ENCODE measurements at places on chromosomes 4 and X. TPM values are rescaled to one million over a fixed set of nuclear protein-coding genes. Genes with fewer than 3 reads are reported as not detected.

GRCh38 chr4:11805842-11806241 lies 377.1 kb upstream of the HS3ST1 start:
- H3K36me3 ChIP-seq = no peaks in the 10 kb centered on the region
- H3K4me3 ChIP-seq = no peak overlapping the region
- no peaks in the 10 kb centered on the region for H3K4me1 ChIP-seq
- DNase-seq = no peak
- H3K27me3 ChIP-seq = no peaks in the 10 kb centered on the region
- H3K27ac ChIP-seq = no peak overlapping the region

Gene TFDP3
- total RNA-seq = not detected

DNA sequence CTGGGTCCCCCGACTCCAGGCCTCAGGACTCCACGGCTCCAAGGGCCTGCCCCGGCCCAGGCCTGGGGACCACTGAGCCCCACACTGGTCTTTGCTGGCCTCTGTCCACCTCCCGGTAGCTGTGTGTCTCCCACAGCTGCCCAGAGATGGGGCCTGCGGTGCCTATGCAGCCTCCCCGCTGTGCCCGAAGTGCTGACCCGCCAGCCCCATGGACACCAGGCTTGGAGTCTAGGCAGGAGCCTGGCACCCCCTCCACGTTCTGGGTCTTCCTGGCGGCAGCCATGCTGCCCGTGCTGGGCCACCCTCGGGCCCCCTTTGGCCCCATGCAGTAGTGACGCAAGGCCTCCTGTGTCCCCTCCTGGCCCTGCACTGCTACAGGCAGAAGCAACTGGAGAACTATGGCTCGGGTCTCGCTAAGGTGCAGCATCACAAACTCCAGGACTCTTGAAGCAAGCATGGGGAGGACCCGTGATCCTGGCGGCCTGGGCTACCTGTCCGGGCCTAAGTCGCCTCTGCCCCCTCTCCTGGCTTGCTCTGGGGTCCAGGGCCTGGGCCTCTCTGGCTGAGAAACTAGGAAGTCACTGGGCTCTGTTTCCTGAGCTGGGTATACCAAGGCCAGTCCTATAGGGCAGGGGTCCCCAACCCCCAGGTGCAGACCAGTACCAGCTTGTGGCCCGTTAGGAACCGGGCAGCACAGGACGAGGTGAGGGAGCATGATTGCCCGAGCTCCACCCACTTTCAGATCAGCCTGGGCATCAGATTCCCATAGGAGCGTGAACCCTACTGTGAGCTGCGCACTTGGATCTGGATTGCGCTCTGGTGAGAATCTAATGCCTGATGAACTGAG lies 917 bp downstream of the MYL5 start:
- H3K27me3 ChIP-seq = no peaks in the 10 kb centered on the region
- H3K27ac ChIP-seq = peak overlapping the region; percentile 89
- H3K4me1 ChIP-seq = peaks cover 13% of the 10 kb centered on the region
- H3K36me3 ChIP-seq = peaks cover 10% of the 10 kb centered on the region
- H3K4me3 ChIP-seq = peak overlapping the region; percentile 96

Gene CENPE
- 46.6 TPM for total RNA-seq

- H3K27ac ChIP-seq = no peak overlapping the region
- no peaks in the 10 kb centered on the region for H3K4me1 ChIP-seq
- H3K4me3 ChIP-seq = no peak overlapping the region
- DNase-seq = no peak
- no peaks in the 10 kb centered on the region for H3K27me3 ChIP-seq
These were observed 53.2 kb downstream of the CPLX1 start for GRCh38 chr4:772776-773175.

GRCh38 chrX:40145923-40146261 lies 48.1 kb upstream of the BCOR start:
- H3K36me3 ChIP-seq = no peaks in the 10 kb centered on the region
- peaks cover 2% of the 10 kb centered on the region for H3K4me1 ChIP-seq
- H3K27me3 ChIP-seq = no peaks in the 10 kb centered on the region

Gene ESX1
- not detected for total RNA-seq

DNA sequence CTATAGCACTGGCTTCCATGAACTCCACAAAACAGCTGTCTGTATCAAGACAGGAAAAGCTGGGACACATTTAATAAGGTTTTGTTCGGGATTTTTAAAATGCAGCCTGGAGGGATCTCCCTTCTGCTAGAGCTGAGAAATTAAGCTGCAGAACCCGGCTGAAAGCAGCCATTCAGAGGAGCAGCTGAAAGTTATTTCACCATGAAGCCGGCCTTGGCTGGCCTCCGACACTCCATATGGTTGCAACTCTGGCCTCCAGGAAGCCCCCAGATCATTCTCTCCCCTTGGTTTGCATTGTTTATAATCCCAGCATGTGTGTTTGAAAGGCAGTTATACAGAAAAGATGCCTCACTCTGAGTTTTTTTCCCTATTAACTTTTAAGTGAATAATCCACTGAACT lies 239.4 kb downstream of the SPATA18 start:
- H3K4me1 ChIP-seq = no peaks in the 10 kb centered on the region
- no peak overlapping the region for H3K4me3 ChIP-seq

DNA sequence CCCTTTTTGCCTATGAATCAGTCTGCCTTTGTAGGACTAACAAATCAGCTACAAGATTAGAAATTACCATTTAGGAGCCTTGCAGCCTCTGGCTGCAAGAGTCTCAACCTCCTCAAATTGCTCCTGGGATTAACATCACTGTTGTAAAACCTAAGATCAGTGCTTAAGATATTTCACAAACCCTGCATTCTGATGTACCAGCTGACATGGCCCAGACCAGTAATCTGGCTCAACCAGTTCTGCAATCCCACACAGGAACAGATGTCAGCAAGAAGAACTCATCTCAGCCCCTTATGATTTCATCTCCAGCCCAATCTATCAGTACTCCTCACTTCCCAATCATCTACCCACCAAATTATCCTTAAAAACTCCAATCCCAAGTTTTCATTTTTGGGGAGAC lies 32.5 kb upstream of the AADAT start:
- no peaks in the 10 kb centered on the region for H3K4me1 ChIP-seq
- no peaks in the 10 kb centered on the region for H3K36me3 ChIP-seq
- H3K4me3 ChIP-seq = no peak overlapping the region
- no peaks in the 10 kb centered on the region for H3K27me3 ChIP-seq

DNA sequence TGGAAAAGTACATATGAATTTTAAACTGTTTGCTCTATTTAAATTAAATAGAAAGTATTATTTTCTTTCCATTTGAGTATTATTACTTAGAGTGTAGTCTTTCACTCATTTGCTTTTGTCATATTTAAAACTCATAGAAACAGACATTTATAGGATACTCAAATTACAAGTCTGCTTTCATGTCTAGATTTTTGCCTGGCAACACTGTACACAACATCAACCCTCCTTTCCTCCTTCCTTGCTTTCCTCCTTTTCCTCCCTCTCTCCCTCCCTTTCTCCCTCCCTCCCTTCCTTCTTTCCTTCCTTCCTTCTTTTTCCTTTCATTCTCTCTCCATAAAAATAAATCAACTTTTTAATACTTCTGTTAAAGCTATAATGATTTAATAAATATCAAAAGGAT lies 2361.2 kb downstream of the ARAP2 start:
- H3K27ac ChIP-seq = no peak overlapping the region
- no peak for DNase-seq
- no peaks in the 10 kb centered on the region for H3K27me3 ChIP-seq

Gene MGAT4D
- total RNA-seq = not detected

DNA sequence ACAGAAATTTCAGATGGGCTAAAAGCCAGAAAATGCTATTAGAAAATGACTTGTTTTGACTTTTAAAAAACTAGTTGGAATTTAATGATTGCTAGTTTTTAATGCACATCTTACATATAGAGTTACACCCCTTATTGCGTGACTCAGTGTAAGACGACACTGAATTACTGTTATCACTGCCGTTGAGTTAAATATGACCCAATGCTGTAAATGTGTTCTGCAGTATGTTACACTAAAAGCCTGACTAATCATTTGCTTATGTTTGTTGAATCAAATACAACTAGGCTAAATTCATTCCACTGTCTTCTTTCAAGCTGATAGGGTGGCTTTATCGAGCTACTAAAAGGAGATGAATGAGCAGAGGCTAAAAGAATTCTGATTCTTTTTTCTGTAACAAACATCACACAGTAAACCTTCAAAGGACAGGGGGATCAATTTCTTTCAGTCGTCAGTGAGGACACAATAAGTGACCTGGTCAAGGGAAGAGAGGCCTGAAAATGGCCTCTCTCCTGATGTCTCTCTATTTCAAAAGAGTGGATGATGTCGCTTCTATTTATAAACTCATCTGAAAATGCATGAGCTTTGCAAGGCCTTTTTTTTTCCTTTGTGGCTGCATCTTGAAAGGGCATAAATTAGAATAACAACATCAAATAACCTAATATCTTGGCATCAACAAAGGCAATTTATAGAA lies 142.2 kb upstream of the KCNIP4 start:
- H3K36me3 ChIP-seq = no peaks in the 10 kb centered on the region
- H3K4me3 ChIP-seq = no peak overlapping the region
- H3K27me3 ChIP-seq = no peaks in the 10 kb centered on the region
- H3K27ac ChIP-seq = no peak overlapping the region

- H3K4me3 ChIP-seq = no peak overlapping the region
- peaks cover 6% of the 10 kb centered on the region for H3K27me3 ChIP-seq
- H3K36me3 ChIP-seq = no peaks in the 10 kb centered on the region
- H3K4me1 ChIP-seq = no peaks in the 10 kb centered on the region
- H3K27ac ChIP-seq = no peak overlapping the region
- no peak for DNase-seq
These were observed 37.2 kb upstream of the MGST2 start for GRCh38 chr4:139628184-139629012.

- H3K27ac ChIP-seq = no peak overlapping the region
- H3K4me1 ChIP-seq = no peaks in the 10 kb centered on the region
- peak; percentile 15 for DNase-seq
- no peaks in the 10 kb centered on the region for H3K36me3 ChIP-seq
- no peak overlapping the region for H3K4me3 ChIP-seq
- no peaks in the 10 kb centered on the region for H3K27me3 ChIP-seq
These were observed 19.8 kb downstream of the C4orf50 start for GRCh38 chr4:5998333-5998936.

GRCh38 chr4:4780729-4781244 lies 78.7 kb upstream of the MSX1 start:
- H3K27me3 ChIP-seq = no peaks in the 10 kb centered on the region
- no peaks in the 10 kb centered on the region for H3K4me1 ChIP-seq
- H3K27ac ChIP-seq = no peak overlapping the region
- no peak overlapping the region for H3K4me3 ChIP-seq
- H3K36me3 ChIP-seq = no peaks in the 10 kb centered on the region
- no peak for DNase-seq

GRCh38 chr4:71816676-71817303 lies 32.9 kb upstream of the GC start:
- no peak for DNase-seq
- no peak overlapping the region for H3K27ac ChIP-seq
- 0 out of 2 replicates have a peak, but pooled peaks cover 4% of the 10 kb centered on the region for H3K27me3 ChIP-seq
- no peaks in the 10 kb centered on the region for H3K4me1 ChIP-seq
- no peaks in the 10 kb centered on the region for H3K36me3 ChIP-seq

GRCh38 chr4:151673908-151674520 lies 86.8 kb downstream of the GATB start:
- no peak overlapping the region for H3K27ac ChIP-seq
- H3K4me1 ChIP-seq = no peaks in the 10 kb centered on the region
- H3K4me3 ChIP-seq = no peak overlapping the region
- no peak for DNase-seq
- no peaks in the 10 kb centered on the region for H3K36me3 ChIP-seq

GRCh38 chr4:151940926-151941617 lies 180.3 kb upstream of the GATB start:
- no peaks in the 10 kb centered on the region for H3K36me3 ChIP-seq
- no peaks in the 10 kb centered on the region for H3K4me1 ChIP-seq
- H3K4me3 ChIP-seq = no peak overlapping the region
- H3K27me3 ChIP-seq = no peaks in the 10 kb centered on the region

Gene EPGN
- total RNA-seq = 0.18 TPM

DNA sequence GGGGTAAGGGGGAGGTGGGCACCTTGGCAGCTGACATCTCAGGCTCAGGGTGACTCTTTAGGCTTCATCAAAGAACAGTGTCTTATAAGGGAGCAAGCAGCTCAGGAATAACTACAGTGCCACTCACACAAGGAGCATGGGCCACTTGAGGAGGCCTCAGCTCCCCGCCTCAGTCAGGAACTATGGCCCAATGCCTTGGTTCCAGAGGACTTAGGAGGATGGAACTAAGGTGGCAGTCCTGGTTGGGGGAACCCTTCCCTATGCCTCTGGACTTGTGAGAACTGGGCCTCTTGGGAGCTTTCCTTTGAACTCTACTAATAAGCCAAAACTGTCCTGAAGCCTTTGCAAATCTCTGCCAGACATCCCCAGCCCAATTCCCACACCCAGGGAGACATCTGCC lies 160.6 kb downstream of the EFNB1 start:
- no peak for DNase-seq
- no peak overlapping the region for H3K4me3 ChIP-seq
- H3K36me3 ChIP-seq = no peaks in the 10 kb centered on the region
- H3K4me1 ChIP-seq = no peaks in the 10 kb centered on the region

DNA sequence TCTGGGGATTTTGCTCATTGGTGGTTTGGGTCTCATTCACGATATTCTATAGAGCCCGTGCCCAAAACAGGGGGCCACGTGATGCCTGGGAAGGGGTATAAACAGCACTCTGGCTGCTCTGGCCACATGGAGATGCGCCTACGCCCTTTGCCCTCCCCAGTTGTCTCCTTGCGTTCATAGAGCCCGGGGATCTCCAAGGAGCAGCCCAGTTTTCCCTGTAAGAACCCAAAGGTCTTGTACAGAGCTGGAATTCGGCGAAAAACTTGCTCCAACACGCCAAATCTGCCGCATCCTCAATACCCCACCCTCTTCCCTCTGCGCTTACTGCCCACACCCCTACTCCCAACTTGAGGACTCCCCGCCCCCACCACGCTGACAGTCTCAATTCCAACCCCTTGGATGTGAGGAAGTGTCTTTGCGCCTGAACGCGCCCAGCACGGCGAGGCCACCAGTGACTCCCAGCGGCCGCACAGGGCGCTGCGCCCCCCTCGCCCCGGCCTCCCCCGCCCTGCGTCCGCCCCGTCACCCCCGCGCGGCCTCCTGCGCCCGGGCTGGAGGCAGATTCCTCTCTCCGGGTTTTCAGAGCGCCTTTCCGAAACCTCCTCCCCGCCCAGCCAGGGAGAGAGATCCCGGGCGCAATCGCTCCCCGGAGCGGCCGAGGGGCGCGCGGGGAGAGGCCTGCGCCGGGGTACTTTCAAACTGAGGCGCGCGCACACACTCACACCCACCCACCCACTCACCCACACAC lies at the start of gene NHS:
Gene NHS (plus strand): TSS at position 582 of the 748 bp plus-strand sequence. CDS start 558 bp downstream, outside the sequence.
- peak; percentile 77 for DNase-seq
- no peak within 1 kb of the TSS for H3K27ac ChIP-seq
- peak within 1 kb of the TSS; percentile 56 for H3K4me3 ChIP-seq
- no peaks in the 10 kb centered on the region for H3K27me3 ChIP-seq
- no peaks in the 10 kb centered on the region for H3K36me3 ChIP-seq

Gene RNF128
- total RNA-seq = not detected

DNA sequence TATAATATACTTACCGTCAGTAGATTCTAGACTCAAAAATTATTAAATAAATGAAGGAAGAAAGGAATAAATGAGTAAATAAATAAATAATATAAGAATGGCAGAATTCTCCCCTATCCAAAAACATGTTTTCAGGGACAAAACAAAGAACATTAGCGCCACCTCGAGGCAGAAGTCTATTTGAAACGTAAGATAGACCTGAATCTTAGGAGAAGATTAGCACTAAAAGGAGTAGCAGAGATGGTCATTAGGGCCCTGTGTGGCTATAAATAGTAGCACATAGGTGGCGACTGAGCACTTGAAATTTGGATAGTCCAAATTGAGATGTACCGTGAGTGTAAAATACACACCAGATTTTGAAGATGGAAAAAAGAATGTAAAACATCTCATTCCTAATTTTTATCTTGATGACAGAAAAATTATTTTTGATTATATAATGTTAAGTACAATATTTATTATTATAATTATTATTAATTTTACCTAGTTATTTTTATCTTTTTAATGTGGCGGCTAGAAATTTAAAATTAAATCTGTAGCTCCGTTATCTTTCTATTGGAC lies 24.3 kb upstream of the SRD5A3 start:
- H3K4me1 ChIP-seq = 0 out of 2 replicates have a peak, but pooled peaks cover 4% of the 10 kb centered on the region
- DNase-seq = peak; percentile 60
- no peaks in the 10 kb centered on the region for H3K36me3 ChIP-seq
- peaks cover 9% of the 10 kb centered on the region for H3K27me3 ChIP-seq
- no peak overlapping the region for H3K4me3 ChIP-seq

Data from SJSA1 (cell line).